D721Med (cell line): ENCODE measurements at places on chromosomes 11 and 22.

GRCh38 chr11:80107415-80107814, 666.6 kb upstream of the TENM4 start:
- DNase-seq = no peak

DNA sequence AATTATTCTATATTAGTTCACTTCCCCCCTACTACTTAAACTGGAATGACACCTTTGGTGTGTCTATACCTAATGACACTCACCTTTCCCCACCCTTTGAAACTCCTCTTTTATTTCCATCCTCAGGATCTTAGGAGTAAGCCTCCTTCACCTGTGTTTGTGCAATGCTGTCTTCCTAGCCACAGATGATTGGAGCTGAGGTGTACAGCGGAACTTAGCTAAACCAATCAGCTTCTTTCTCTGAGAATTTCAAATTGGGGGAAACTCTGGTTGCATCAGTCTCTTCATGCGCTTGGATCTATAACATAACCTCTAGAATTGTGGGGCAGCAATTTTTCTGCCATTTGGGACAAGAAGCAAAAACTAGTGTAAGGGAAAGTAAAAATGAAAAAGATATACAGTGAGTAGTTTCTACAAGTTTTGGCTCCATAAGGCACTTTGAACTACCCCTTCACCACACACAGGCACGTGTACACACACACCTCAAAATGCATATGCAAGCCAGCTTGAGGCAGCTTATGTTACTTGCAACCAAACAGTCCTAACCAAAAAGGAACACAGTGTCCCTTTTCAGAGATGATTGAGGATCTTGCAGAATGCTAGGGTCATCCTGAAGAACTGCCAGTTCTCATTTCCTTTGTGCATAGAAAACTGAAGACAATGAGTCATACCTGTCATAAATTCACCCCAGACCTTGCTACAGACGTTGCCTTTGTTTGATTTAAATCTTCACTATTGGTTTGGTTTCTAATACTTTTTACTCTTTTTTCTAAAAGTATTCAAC, 36.0 kb upstream of the LDLRAD3 start:
- no peak for DNase-seq

DNA sequence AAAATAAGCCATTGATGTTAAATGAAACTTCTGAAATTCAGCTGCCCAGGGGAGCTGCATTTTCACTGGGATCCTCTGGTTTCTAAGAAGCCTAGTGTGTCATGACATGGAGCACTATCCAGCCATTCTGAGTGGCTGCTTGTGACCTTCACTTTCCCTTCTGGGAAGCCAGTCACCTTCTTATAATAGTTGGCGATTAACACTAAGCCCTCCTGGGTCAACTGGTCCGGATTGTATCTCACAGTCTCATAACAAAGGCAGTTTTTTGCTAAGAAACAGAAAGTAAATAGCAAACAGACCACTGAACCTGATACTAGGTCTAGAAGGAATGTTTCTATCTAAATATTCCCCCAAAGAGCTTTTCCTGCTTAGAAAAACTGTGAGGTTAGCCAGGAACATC, 7.9 kb downstream of the CSRP3 start:
- DNase-seq = no peak

GRCh38 chr11:22938691-22939090, 78.4 kb upstream of the CCDC179 start:
- no peak for DNase-seq

DNA sequence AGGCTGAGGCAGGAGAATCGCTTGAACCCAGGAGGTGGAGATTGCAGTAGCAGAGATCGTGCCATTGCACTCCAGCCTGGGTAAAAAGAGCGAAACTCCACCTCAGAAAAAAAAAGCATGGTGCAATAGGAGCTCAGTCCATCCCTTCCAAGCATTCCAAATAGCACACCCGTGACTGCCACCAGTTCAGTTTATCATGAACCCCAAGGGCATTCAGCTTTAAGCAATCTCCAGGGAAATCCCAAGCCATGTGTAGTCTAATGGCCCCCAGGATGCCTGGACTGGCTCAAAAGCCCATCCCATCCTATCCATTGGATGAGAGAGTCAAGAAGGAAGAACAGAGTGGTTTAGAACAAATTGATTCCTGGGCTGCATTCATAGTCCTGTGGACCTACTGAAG, 16.2 kb downstream of the MICAL3 start:
- DNase-seq = no peak

DNA sequence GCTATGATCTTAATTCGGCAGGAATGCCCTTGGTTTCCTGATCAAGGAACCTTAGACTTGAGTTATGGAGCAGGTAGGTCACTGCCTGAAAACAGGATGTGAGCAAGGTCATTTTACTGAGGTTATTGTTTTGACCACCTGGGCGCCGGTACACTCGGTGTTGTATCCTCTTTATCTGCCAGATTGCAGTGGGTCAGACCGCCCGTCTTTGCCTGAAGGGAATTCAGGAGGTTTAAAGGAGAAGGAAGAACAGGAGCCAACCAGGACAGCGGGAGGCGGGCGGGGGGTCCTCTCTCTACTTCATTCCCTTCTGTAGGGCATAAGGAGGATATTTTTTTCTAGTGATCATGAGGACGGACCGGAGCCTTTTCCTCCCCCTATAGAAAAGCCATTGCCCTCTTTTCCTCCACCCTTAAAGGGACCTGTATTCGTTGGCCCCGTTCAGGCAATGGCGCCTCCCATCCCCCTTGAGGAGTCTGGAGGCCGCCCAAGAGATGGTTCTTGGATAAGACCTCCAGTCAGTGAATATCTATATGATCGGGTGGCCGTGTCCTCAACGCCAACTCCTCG, 649 bp downstream of the MS4A15 start:
- no peak for DNase-seq

DNA sequence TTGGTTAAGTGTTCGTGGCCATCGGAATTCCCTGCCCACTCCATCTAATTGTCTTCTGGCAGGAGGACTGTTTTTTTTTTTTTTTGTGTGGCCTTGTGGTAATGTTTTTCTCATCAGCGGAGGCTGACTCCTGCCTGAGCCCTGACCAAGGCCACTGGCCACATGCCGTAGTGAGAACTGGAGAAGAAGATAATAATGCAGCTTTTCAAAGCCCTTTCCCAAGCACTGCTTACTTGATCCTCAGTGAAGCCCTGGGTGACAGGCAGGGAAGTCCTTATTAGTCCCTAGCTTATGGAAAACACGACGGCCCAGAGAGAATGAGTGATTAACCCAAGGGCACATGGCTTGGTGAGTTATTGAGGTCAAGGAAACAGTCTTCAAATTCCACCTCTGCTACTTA, 71.2 kb downstream of the ADM start:
- DNase-seq = no peak

- DNase-seq = no peak
Observed at GRCh38 chr11:31956310-31956709, 134.6 kb upstream of the RCN1 start.

GRCh38 chr11:36041988-36042611, 98.2 kb downstream of the LDLRAD3 start:
- DNase-seq = no peak

GRCh38 chr22:47437636-47438035, 675.2 kb downstream of the TBC1D22A start:
- DNase-seq = no peak

DNA sequence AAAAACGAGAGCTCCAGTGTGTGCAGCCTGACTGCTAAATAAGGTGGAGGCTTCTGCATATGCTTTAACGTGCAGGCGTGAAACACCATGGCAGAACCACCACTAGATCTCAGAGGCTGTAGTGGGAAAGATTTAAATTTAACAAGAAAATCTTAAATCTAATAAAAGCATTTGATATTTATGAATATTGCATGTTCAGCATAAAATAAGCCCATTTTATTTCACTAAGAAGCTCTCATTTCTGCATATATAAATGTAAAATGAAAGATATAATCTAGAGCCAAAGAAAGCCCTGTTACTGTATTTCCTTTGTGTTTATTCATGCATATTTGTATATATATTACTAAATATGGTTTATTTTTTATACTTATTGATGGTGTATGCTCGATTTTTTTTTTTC, 188.3 kb downstream of the DDX10 start:
- DNase-seq = no peak

DNA sequence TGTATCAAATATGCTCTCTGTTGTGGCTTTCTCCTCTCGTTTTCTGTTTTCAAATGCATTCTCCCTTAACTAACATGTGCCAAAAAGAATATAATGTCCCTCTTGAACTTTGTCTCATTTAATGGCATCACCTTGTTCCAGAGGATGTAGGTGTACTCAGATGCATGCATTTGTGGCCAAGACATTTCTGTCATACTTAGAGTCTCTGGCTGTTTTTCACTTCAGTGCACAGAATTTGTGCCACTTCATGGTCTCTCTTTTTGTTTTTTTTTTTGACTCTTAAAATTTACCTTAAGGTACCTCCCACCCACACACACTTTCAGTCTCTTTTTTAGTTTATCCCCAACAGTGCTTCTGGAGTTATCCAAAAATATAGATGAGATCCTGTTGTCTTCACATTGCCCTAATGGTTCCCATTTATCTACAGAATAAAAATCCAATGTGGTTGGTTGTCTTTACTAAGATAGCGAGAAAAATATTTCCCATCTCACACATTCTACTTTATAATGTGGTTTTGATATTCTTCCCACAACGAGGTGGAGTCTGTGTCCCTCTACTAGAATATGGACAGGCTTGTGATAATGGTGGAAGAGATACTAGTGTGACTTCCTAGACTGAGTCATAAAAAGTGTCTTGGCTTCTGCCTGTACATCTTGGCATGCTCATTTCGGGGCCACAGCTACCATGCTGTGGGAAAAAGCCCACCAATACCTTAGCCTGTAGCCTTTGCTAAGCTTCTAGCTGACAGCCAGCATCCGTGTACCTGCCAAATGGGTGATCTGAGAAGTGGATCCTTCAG, 125.8 kb downstream of the DDX10 start:
- DNase-seq = no peak

DNA sequence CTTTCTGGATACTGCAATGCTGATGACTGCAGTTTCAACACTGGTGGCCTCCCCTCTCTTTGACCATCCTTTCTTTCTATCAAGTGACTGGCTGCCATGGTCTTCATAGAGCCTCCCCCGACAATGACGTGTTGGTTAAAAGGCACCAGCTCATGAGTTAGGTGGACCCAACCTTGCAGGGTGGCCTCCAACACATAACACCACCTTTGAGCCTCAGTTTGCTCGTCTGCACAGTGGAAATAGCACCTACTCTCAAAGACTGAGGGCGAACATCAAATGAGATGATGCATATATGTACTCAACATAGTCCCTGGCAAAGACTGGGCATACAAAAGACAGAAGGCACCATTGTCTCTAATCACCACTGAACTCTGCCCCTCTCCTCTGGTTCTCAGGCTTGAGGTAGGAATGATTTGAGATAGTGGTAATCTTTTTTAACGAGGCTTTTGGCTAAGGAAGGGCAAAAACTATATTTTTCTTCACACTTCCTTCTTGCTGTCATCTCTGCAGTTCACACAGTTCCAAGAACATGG, 119.1 kb downstream of the NAT10 start:
- DNase-seq = no peak

- DNase-seq = no peak
Observed at GRCh38 chr11:99535406-99535805, 514.7 kb downstream of the CNTN5 start.

DNA sequence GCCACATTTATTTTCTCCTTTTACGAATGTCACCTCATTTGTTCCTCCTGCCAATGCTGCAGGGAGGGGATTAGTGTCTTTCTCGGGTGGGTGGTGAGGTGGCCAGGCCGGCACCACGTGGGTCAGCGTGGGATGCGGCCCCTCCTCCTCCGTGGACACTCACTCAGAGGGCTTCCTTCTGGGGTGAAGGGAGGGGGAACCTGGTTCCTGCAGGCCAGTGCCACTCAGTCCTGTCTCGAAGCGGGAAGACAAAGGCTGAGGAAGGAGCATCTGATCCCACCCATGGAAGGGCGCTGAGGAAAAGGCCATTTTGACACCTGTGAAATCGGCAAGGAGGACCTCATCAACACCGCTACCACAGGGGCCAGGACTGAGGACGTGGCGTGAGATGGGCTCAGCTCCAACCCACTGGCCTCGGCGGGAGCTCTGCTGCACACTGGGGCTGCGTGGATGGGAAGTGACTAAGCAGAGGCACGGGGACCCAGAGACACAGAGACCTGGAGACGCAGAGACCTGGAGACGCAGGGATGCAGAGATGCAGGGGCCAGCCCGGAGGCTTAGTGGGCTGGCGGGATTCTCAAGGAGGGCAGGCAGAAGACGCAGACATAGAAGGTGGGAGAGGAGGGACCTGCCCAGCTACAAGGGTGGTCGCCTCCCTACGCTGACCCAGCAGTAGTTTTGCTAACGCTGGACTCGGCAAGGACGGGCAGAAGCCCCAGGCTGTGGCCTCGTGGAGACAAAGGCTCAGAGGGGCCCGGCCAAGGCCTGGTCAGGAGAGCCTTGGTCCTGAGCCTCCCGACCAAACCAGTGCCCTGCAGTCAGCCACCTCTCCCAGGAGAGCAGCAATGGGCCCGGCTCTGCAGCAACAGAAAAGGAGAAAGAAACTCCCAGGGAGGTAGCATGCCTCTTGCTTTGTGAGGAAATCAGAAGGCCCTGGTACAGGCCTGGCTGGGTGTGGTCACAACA, 1071.2 kb downstream of the BRD1 start:
- DNase-seq = no peak

- no peak for DNase-seq
Observed at GRCh38 chr22:21688706-21689381, 23.0 kb downstream of the PPIL2 start.

GRCh38 chr11:3616721-3617460, 24.9 kb downstream of the ART5 start:
- DNase-seq = no peak

GRCh38 chr11:67051180-67051893, 5.3 kb upstream of the RHOD start:
- DNase-seq = no peak

- no peak for DNase-seq
Observed at GRCh38 chr11:1447845-1448825, 38.4 kb downstream of the MOB2 start.

DNA sequence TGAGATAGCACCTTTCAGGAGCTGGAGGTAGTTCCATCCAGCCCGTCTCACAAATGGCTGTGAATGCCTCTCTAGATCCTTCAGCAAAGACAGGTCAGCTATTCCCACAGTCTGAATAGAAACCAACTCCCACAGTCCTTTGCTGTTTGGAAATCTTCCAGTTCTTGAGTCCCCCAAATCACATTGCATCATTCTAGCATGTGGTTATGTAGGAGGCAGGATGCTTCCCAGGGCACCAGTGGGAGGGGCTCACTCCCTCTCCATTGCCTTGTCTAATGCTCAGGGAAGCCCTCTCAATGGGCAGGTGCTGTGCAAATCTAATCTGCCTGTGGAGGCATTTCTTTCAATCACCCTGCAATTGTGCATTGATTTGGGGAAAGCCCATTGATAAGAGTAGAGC, 14.6 kb downstream of the NAV2 start:
- DNase-seq = no peak

- DNase-seq = peak; percentile 56
Observed at GRCh38 chr22:36977947-36978660, 41.1 kb downstream of the TST start.
